ENCODE measurements at places on chromosomes 4 and X.

- no peak for DNase-seq
These were observed 54.9 kb upstream of the TAB3 start for GRCh38 chrX:30943984-30944383.

- peak; percentile 82 for DNase-seq
These were observed at the start of gene YIPF6 for GRCh38 chrX:68498508-68499379. YIPF6 (plus strand) TSS chrX:68499051; CDS start chrX:68499067, 16 bp downstream.

- DNase-seq: no peak
These were observed 752.9 kb downstream of the RPA4 start for GRCh38 chrX:97636473-97637140.

GRCh38 chr4:182415116-182415515, 171.9 kb downstream of the TENM3 start:
- DNase-seq: no peak

- DNase-seq: no peak
These were observed 42.5 kb upstream of the LEF1 start for GRCh38 chr4:108210989-108211835.

- DNase-seq: no peak
These were observed 29.1 kb upstream of the PRSS12 start for GRCh38 chr4:118381902-118382301.

GRCh38 chr4:123488916-123489315, 92.3 kb downstream of the SPRY1 start:
- DNase-seq: no peak

GRCh38 chr4:17347445-17347844, 164.4 kb downstream of the QDPR start:
- no peak for DNase-seq
